ENCODE measurements at places on chromosomes 3 and 15.

DNA sequence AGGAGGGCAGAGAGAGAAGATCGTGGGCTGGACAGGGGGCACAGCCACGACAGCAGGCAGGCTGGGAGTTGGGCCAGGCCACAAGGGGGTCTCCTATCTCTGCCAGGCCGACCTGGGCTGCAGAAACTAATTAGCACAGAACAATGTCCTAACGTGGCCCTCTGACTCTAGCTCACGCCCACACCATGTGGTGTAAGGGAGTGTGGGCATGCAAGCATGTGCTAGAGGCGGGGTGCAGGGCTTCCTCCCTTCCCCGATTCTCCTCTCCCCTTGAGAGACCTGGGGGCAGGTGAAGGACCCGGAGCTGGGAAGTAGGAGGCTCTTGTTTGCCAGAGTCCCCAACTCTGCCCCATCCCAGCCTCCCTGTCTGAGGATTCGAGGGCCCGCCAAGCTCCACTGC is 65.5 kb downstream of the LINGO1 start:
- no peak for DNase-seq

- no peak for DNase-seq
These were observed 13.0 kb downstream of the ANPEP start for GRCh38 chr15:89801471-89802195.

DNA sequence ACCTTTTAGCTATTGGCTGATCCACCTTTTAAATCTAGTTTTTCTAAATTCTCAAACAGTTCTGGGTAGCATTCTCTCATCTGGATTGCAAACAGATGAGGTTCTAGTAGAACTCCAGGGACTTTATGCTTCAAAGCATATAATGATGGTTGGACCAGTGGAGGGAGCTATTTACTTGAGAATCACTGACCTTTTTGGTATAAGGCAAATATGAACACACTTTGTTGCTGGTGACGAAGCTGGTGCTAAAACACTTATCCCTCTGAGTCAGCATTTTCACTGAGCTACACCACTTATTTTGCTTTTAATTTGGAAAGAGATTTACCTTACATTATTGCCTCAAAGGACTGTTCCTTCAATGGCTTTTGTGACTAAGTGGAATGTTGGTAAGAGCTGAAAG is 58.6 kb upstream of the SLITRK3 start:
- DNase-seq, result no peak

GRCh38 chr15:67840749-67841512 is 1.1 kb upstream of the RNU6-1 start:
- DNase-seq, result no peak

Measured in thymus (tissue), 14 donors.